ENCODE measurements at places on chromosomes 6 and 20.

DNA sequence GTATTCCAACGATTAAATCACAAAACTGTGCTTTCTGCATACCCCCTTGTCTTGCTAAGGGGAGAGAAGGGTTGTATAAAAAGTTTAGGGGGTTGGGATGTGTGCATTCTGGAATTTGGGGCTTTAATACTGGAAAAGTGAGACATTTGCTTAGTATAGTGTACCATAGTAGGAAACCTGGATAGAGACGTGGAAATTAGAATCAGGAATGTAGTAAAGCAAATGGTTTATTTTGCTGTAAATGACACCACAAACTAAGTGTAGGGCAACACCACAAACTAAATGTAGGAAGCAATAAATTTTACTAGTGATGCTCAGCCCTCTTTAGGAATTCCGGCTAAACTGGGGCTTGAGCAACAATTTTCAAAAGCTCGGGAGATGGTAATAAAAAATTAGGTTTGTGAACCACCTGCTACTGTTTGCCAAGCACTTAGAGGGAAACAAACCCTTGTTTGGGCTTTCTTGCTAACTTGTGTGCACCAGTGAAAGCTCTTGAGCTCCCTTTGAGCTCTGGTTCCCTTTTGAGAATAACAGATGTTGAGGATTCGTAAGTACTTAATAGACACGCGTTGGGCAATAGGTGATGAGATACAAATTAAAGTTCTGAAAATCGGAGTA, 13.8 kb downstream of the BRD2 start:
- DNase-seq: no peak

DNA sequence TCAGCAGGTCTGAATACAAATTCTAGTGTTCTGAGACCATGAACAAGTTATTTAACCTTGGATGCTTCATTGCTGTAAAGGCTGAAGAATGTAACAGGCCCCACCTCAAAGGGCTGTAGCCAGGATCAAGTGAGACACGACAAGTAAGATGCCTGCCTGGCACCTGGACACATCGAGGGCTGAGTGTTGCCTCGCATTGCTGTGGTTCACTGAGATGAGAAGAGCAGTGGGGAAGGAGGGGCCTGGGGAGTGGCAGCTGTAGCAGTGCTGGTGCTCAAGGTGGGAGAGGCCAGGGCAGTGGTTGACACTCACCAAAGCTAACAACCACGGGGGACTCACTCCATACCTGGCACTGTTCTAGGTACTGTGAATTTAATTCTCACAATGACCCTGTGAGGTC, 187.8 kb downstream of the KIF16B start:
- DNase-seq: no peak

GRCh38 chr20:61193164-61193563, 58.9 kb upstream of the CDH4 start:
- DNase-seq: no peak

- DNase-seq: no peak
Observed at GRCh38 chr6:150093397-150093796, 24.5 kb upstream of the ULBP3 start.

DNA sequence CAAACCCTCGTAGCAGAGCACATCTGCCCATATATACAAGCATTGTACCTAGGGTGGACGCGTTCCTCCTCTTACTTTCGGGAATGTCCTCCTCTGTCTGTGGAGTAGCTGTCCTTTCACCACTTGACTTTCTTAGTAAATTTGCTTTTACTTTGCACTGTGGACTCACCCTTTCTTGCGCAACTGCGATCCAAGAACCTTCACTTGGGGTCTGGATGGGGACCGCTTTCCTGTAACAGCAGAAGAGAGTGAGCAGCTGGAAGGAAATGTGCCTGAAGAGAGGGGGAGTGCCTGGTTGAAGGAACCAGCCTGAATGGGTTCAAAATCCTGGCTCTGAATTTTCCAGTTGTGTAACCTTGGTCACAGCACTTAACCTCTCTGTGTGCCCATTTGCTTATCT, 40.1 kb upstream of the PMEPA1 start:
- DNase-seq: no peak

GRCh38 chr6:68447112-68447511, 188.0 kb upstream of the ADGRB3 start:
- DNase-seq: no peak

DNA sequence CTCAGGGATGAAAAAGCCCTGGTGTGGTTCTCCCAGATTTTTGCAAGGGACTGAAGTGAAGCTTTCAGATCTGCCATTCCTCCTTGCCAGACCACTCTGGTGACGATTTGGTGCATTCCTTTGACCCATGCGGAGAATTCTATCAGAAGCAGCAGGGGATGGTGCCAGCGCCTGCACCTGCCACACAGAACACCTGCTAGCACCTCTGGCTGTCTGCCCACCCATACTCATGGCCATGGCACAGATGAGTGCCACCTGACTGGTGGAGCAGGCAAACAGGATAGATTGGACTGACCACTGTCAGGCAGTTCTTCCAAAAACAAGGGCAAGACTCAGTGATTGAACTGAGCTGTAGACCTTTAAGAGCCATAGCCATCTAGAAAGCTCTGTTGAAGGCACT, 107.1 kb downstream of the CDYL start:
- no peak for DNase-seq

GRCh38 chr6:37804586-37804985, 14.9 kb upstream of the ZFAND3 start:
- DNase-seq: no peak

DNA sequence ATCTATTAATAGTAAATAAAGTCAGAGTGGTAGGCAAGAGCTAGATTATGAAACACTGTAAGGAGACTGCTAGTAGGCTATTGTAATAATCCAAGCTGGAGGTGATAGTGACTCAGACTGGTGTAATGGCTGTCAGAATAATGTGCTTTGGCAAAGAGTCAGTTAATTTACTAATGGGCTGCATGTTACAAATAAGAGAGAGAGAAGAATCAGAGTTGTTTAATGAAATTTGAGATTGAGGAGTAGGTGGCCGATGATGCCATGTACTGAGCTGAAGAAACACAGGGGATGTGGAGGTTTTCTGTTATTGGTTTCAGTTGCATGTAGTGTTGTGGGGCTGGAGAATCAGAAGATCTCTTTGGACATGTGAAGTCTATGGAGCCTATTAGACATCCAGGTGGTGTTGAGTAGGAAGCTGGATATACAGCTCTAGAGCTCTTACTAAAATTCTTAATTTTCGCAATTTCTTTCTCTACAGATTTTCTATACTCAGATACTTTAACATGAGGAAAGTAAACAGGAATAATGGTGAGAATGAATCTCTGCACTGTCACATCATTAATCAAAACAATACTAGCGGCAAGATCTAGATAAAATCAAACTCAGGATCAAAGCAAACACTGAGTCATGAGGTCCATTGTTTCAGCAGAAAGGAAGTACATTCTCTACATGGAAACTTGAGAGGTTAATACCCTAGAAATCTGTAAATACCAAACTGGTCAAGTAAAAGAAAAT, 167.7 kb downstream of the SIM1 start:
- DNase-seq: no peak

DNA sequence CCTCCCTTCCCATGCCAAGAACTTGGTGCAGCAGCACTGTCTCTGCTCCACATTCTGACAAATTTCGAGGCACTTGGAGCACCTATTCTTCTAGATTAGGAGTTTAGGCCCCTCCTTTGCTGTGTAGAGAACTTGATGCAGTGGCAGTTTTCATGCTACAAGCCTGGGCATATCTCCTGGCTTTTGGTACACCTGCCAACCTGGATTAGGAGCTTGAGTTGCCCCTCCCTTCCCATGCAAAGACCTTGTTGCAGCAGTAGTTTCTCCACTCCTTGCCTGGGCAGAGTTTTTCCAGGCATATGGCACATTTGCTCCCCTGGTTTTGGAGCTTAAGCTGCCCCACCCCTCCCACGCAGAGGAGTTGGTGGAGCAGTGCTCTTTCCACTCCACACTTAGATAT, 956.1 kb downstream of the EYS start:
- no peak for DNase-seq

GRCh38 chr20:3340443-3340842, 67.0 kb downstream of the DNAAF9 start:
- no peak for DNase-seq

GRCh38 chr6:139882977-139883728, 508.7 kb upstream of the CITED2 start:
- no peak for DNase-seq

DNA sequence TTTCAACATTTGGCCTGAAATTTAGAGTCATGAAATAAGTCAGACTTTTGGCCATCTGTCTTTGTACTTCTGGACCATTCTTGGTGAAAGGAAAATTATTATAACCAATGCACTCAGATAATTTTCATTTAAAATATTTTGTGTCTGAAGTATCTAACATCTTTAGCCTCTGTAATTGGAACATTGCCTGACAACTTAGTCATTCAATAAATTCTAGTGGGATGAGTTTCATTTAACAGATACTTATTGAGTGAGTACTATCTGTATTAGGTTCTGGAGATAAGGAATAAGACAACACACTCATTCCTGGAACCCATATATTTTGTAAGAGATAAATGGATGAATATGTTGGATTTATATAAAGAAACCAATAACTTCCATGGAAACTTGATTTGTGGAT, 536.0 kb downstream of the BCKDHB start:
- DNase-seq: no peak

GRCh38 chr20:34567892-34568865, 9.7 kb downstream of the MAP1LC3A start:
- no peak for DNase-seq

DNA sequence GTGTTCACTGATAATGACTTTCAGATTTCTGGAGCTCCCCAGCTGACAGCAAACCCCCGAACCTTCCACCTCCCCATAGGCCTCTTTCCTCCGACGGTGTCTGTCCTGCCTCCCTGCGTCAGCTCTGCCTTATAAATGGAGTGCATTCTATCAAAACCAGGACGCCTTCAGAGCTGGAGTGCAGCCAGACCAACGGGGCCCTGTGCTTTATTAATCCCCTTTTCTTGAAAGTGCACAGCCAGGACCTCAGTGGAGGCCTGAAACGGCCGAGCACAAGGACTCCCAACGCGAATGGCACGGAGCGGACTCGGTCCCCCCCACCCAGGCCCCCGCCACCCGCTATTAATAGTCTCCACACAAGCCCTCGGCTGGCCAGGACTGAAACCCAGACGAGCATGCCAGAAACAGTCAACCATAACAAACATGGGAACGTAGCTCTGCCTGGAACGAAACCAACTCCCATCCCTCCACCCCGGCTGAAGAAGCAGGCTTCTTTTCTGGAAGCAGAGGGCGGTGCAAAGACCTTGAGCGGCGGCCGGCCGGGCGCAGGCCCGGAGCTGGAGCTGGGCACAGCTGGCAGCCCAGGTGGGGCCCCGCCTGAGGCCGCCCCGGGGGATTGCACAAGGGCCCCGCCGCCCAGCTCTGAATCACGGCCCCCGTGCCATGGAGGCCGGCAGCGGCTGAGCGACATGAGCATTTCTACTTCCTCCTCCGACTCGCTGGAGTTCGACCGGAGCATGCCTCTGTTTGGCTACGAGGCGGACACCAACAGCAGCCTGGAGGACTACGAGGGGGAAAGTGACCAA, 42.3 kb upstream of the NAA20 start:
- DNase-seq: no peak

- DNase-seq: no peak
Observed at GRCh38 chr6:15952231-15953151, 176.4 kb upstream of the MYLIP start.

DNA sequence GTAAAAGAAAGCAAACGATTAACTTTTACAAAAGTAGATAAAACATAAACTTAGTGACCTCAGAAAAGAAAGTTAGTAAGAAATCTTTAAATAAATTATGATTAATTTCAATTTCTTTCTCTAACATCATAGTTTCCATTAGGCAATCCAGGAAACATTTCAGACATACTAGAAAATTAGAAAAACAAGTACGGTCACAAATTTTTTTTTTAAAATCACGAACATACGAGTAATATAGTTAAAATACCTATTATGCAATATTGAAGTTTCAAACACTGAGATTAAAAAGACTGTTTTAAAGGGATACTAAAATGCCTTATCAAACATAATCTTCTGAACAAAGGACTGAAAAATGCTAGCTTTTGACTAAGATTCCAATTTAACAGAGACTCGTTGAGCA, 26.2 kb downstream of the NOL7 start:
- DNase-seq: no peak

GRCh38 chr20:57665589-57665971, 44.2 kb downstream of the PMEPA1 start:
- no peak for DNase-seq

GRCh38 chr20:54573838-54574237, 98.4 kb downstream of the DOK5 start:
- DNase-seq: no peak

DNA sequence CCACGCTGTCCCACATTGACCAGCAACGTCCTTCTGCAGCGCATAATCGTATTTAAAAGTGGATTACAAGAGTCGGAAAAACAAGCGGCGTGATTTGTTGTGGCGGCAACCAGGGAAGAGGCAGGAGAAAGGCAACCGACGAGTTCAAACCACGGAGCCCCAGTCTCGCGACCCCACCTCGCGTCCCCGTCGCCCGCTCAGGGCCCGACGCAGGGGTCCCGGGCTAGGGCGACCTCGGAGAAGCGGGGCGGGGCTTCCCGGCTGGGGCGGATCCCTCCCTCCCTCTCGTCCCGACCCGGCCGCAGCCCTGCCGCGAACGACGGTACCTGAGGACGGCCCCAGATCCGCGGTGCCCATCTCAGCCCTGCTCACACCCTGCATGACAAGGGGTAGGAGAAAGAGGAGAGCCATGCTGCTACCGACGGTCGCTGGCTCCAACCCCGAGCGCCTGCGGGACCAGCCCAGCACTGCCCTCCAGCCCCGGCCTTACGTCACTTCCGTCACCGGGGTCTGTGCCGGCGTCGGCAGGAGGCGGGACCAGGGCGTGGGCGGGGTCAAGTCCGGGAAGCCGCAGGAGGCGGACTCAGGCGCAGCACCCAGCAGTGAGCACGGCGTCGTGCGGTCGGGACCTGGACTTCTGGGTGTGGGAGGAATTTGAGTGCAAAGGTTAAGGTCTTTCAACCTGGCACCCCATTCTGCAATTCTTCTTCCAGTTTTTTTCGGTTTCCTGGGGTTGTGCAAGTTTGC, at the start of gene IFNGR1:
Gene IFNGR1, minus strand, starts transcription at position 469 of the 747 bp plus-strand sequence. Its CDS starts 58 bp downstream, at position 411.
- DNase-seq: peak; percentile 90
